SJSA1 (cell line): ENCODE measurements at places on chromosomes 5 and 9. TPM values are rescaled to one million over a fixed set of nuclear protein-coding genes. Genes with fewer than 3 reads are reported as not detected.

The F2RL2 gene
- total RNA-seq, result 1.3 and 2.0 TPM in 2 replicates

The CDK5RAP2 gene
- 32.6 and 36.5 TPM in 2 replicates for total RNA-seq

The GARIN3 gene
- not detected in 2 replicates for total RNA-seq

The HAVCR2 gene
- total RNA-seq, result 0.05 TPM in 1 of 2 replicates, not detected in the other

The CER1 gene
- total RNA-seq, result not detected in 2 replicates

The WNT8A gene
- total RNA-seq, result not detected in 2 replicates

The CAPSL gene
- total RNA-seq, result 0.47 TPM in 1 of 2 replicates, not detected in the other

The TTC39B gene
- 2.7 and 5.9 TPM in 2 replicates for total RNA-seq

The IZUMO3 gene
- total RNA-seq, result not detected in 2 replicates

The SHC3 gene
- 0.16 and 0.34 TPM in 2 replicates for total RNA-seq

The SLC25A2 gene
- 0.11 and 0.75 TPM in 2 replicates for total RNA-seq

The OR1J2 gene
- total RNA-seq, result not detected in 2 replicates

The CRHBP gene
- total RNA-seq, result 0.11 TPM in 1 of 2 replicates, not detected in the other

- DNase-seq, result no peak
Observed at GRCh38 chr9:21479152-21479702, 2.9 kb downstream of the IFNE start.

DNA sequence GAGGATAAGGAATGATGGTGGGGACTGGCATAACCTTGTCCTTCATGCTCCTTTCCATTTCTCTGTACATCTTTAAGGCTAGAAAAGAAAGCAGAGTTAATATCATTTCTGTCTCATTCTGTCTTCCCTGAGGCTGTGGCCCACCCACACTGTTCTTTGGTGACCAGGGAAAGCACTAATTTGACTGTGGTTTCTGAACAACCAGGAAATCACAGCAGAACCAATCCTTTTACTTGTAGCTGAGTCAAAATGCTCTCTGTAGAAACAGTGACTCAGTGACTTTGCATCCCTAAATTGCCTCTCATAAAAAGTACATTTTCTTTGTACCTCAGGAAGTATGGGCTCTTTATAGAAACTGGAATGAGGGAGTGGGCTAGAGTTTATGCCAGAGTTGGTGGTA lies 28.1 kb downstream of the IL33 start:
- DNase-seq, result peak; percentile 59

DNA sequence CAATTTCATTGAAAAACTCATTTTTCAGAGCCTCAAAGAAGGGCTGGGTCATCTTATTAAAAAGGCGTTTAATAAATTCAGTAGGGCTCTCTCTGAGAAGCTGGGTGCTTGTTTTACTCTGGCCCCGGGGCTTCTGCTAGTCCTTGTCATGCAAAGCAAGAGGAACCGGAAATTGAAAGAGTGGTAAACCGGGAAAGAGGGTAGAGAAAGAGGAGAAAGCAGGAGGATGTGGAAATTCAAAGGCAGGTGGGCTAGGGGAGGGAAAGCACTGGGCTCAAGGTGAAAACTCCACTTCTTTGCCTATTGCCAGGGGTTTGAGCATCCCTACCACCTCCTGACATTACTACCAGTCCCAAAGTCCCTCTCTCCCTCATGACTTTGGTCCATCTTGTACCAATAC lies 64.6 kb upstream of the AGXT2 start:
- no peak for DNase-seq

GRCh38 chr9:77616191-77616590 lies 31.9 kb downstream of the GNA14 start:
- no peak for DNase-seq

DNA sequence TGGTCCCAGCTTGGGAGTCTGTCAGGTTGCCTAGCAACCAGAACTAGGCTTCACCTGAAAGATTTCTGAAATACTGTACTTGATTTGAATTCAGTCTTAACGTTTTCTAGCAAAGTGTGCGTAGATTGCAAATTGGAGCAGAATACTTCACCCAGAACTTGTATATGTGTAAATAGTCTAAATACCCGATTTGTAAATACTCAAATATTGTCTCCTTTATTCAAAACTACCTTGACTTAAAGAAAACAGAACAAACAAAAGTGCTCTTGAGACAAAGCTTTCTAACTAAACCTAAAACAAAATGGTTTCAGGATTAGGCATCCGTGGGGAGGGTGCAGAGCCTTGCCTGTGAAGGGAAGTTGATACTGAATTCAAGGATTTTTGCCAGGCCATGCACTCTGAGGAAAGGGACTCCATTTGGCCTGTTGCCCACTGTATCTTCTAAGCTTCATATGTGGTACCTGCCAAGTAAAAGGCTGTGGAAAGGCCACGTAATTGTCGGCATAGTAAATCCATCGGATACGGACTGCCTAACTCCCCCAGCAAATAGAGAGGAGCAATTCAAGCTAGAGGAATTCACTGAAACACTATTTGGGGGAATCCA lies 744 bp upstream of the HMGCS1 start:
- DNase-seq, result no peak

DNA sequence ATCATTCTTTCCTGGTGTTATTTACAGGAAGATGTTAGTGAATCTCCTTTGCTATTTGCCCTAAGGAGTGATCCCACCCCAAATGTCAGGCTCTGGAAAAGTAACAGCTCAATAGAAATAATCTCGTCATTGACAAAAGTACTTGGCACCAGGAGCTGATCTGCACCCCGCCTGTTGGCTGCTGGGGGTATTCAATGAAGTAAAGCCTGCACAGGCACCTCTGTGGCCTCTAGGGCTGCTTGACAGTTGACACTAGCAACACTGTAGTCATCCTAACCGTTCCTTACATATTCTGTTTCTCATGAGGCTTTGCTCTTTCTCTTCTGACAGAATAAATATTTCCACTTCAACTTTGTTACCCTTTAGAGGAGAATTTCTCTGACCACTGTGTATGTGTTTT lies 103.4 kb downstream of the DOCK2 start:
- no peak for DNase-seq

DNA sequence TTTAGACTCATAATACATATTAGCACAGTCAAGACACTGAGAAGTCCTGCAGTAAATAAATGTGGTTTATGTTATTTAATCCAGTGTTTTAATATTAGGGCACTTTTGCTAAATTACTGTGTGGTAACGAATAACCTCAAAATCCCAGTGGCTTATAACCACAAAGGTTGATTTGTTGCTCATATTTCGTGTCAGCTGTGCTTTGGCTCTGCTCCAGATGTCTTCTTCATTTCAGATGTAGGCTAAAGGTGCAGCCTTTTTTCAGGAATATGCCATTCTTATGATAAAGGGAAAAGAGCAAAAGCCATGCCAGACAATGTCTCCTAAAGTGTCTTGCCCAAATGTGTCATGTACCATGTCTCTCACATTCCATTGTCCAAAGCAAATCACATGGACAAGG lies 144.8 kb downstream of the BRINP1 start:
- no peak for DNase-seq

- DNase-seq, result no peak
Observed at GRCh38 chr5:140083120-140083519, 30.8 kb upstream of the PURA start.

GRCh38 chr9:34686231-34686630 lies 4.8 kb downstream of the CCL19 start:
- no peak for DNase-seq

GRCh38 chr5:110414360-110414759 lies 312.1 kb downstream of the TMEM232 start:
- DNase-seq, result no peak

DNA sequence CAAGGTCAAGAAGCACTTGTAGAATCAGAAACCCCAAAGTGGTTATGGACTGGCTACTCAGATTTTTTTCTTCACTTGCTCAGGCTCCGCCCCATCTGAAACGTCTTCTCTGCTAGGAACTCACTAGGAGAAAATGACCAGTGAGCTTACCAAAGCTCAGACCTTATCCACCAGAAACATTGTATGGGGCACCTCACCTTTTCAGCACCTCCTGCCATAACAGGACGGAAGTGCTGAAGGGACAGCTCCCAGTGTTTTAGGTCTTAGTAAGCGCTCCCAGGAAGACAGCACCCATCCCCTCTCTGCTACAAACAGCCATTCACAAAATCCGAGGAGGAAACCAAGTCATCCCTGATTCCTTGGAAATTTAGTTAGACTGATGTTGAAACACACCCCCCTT lies 1.2 kb upstream of the GABRA1 start:
- no peak for DNase-seq

DNA sequence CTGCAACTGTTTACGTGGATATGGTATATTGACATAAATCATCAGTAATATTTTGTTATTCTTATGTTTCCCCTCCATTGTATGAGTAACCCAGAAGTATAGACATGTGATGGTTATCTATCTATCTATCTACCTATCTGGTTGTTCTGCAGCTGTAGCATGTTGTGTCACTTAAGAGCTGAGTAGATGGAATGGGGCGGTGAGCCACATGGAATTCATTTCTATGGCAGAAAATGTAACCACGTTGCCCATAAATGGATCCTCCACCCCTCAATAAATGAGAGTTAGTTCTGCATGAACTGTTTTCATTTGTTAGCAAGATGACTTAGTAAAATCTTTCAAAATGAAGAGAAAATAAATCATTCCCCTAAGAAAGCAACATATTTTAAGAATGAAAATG lies 553.2 kb downstream of the MAT2B start:
- no peak for DNase-seq
